ENCODE measurements at places on chromosomes 13 and 19.

DNA sequence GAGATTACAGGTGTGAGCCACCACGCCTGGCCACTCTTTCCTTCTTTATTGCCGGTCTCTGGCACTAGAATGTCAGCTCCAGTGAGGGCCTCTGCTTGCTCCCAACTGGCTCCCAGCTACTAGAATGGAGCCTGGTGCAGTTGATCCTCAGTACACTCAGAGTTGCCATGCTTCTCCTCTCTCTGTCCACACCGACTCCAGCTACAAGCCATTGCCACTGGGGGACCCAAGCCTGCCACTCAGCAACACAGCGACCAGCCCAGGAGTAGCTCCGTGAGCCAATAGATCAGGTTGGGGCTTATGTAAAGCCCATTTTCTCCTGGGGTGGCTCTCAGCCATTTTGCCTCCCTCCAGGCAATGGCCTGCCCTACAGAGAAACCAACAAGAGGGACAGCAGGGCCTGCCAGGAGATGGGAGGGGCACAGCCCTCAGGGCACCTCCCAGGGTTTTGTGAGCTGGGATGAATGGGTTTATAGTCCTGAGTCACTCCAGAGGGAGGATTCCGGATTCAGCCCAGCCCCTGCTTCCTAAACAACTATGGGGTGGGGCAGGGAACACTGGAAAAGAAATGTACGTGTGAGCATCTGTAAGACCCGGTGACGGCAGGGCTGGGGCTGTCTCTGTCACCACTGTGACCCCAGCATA is 36.5 kb downstream of the OPA3 start:
- no peak for DNase-seq

- no peak for DNase-seq
Measured at GRCh38 chr13:98938801-98939200, 39.1 kb downstream of the DOCK9 start.

GRCh38 chr19:46606681-46607447 is 5.7 kb downstream of the CALM3 start:
- DNase-seq: no peak

- no peak for DNase-seq
Measured at GRCh38 chr19:29400917-29401711, 124.7 kb upstream of the VSTM2B start.

GRCh38 chr13:24868874-24869273 is 104.9 kb downstream of the RNF17 start:
- no peak for DNase-seq

GRCh38 chr13:99155821-99156220 is 44.8 kb upstream of the UBAC2 start:
- no peak for DNase-seq

DNA sequence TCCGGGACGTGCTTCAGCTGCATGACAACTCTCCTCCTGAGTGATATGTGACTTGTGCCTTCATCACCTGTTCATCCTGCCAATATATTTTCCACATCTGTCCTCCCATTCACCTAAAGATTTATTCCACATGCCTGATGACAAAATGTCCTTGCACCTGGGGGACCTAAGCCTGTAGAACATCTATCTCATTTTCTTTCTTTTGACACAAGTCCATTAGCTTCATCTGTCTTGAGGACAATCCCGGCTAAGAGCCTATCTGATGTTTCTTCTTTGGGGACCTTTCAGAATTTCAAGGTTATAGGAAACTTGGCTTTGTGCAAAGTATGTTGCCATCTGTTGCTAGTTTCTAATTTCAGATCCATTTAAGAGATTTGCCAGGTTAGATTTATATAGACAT is 41.1 kb downstream of the ITGBL1 start:
- no peak for DNase-seq

DNA sequence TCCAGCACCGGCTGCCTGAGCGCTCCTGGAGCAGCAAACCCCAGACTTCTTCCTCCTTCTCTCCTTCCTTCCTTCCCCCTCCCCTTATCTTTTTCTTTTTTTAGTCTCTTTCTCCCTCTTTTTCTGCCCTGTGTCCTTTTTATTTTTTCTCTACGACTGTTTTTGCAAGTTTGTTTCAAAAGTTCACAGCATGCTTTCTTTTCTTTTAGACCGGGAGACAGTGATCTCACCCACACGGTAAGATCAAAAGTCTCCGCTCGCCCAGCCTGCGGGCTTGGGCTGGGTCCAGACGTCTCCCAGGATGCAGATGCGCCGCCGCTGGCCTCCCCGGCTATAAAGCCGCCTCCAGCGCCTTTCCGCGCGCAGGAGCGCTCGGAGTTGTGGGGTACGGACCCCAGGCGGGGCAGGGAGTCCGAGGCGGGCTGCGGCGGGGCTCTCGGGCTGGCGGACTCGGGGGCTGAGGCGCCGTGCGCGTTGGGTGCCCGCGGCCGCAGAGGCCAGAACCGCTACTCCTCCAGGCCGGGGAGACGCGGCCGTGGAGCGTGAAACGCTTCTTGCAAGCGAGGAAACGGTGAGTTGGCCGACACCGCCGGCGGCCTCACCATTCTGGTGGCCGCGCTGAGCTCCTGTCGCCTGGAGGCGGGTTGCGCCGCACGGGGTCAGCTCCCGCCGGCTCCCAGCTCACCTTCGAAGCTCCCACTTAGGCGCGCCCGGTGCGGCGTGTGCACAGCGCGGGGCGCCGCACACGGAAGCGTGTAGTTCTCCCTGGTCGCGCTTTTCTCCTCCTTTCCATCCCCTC is 2.0 kb upstream of the TSHZ3 start:
- no peak for DNase-seq

- no peak for DNase-seq
Measured at GRCh38 chr13:50951366-50951765, 41.8 kb downstream of the RNASEH2B start.

DNA sequence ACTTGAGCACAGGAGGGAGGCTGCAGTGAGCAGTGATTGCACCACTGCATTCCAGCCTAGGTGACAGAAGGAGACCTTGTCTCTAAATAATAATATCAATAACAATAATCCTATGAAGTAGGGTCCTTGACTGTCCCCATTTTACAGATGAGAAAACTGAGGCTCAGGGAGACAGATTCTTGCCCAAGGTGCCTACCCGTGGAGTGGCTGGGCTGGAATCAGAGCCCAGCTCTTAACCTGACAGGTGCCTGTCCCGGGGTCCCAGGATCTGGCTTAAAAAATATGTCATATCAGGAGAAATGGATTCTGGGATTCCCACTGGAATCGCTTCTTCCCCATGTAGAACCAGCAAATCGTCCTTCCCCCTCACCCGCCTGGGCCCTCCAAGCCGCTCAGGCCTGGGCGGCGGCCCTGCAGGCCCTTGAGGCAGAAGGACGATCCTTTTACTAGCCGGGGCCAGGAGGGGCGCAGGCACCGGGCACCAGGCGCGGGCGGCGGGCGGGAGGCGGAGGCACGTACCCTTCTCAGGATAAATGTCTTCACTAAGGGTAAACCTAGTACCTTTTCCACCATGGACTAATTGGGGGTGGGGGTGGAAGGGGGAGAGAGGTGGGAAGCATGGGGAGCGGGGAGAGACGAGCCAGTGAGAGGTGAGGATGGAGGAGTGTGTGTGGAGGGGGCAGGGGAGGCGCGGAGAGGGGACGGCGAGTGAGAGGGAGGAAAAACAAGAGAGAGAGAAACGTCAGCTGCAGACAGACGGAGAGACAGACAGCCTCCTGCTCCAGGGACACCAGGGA is 60.6 kb downstream of the COLGALT1 start:
- no peak for DNase-seq

- DNase-seq: peak; percentile 24
Measured at GRCh38 chr13:23059173-23059572, 121.6 kb upstream of the SGCG start.

GRCh38 chr19:14654786-14655560 is 19.7 kb downstream of the ADGRE3 start:
- DNase-seq: no peak

DNA sequence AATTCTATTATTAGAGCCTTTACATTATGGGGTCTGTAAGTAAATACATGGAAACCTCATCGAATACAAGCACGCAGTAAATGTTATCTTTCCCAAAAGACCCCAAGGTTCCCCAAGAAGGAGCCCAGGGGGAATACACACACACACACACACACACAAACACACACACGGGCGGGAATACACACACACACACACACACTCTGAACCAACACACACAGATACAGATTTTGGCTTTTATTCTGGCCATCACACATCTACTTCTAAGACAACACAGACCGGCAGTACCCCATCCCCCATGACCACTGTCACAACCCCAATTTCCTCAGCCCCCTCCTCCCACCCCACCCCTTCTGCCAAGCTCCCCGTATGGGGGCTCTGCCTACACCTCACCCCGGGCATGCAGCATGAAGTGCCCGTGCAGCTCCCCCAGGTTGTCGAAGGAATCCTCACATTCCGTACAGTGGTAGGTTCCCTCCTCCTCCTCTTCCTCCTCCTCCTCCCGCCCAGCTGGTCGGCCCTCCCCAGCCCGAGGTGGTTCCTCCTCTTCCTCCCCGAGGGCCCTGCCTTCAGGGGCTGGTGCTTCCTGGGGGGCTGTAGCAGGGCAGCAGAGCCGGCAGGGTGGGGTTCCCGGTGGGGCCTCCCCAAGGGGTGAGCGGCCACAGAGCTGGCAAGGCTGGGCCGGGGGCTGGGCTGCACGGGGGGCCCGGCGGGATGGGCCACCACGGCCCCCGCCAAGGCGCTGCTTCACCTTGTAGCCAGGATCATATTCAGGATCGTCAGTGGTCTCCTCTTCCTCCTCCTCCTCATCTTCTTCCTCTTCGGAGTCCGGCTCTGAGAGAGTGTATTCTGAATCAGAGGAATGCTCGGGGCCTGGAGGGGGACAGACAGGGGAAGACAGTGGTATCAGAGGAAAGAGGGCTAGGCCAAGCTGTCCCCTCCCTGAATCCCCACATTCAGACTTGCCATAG is 4.4 kb upstream of the SRRM5 start:
- no peak for DNase-seq

DNA sequence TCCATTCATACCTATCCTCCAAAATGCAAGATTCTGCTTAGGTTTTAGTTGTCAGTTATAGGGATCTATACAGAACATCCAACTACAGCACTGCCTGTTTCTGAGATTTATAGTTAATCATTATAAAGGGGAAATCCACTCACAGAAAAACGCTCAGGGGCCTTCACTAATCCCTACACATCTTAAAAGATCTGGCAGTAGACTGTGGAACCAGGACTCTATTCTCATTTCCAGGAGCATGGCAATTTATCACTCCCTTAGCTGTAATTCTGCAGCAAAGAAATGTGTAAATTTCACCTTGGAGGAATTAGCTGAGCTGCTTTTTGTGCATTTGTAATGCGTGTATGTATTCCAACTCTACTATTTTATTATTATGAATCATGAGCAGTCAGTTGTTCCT is 1128.1 kb upstream of the PRR20A start:
- no peak for DNase-seq

- no peak for DNase-seq
Measured at GRCh38 chr13:39506559-39507390, 96.2 kb downstream of the LHFPL6 start.

- no peak for DNase-seq
Measured at GRCh38 chr19:12794971-12795381, 3.7 kb downstream of the JUNB start.

DNA sequence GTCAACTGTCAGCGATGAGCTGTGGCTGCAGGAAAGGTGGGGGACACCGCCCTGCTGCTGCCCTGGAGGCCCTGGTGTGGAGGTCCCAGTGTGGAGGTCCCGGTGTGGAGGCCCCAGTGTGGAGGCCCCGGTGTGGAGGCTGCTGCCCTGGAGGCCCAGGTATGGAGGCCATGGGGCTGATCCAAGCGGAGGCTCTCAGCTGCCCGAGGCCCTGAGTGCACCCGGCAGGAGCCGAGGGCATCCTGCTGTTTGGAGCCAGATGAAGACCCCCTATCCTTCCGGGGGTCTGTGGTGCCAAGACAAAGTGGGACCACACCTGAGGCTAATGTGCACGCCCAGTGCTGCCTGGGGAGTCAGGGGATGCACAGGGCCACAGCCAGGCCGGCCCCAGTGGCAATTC is 210.4 kb upstream of the SOX1 start:
- no peak for DNase-seq

DNA sequence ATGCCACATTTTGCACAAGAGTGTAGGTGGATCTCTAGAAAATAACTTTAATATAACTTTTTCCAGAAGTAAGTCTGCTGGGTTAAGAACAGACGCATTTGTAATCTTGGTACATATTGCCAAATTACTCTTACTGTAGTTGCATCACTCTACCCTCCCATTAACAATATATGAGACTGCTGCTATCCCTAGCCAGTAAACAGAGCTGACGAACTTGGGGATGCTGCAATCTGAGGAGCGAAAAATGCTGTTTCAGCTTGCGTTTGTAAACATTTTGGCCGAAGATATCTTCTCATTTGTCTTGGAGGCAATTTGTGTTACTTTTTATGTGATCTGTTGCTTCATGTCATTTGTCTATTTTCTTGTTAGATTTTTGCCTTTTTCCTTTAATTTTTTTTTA is 1482.8 kb downstream of the OLFM4 start:
- DNase-seq: no peak

DNA sequence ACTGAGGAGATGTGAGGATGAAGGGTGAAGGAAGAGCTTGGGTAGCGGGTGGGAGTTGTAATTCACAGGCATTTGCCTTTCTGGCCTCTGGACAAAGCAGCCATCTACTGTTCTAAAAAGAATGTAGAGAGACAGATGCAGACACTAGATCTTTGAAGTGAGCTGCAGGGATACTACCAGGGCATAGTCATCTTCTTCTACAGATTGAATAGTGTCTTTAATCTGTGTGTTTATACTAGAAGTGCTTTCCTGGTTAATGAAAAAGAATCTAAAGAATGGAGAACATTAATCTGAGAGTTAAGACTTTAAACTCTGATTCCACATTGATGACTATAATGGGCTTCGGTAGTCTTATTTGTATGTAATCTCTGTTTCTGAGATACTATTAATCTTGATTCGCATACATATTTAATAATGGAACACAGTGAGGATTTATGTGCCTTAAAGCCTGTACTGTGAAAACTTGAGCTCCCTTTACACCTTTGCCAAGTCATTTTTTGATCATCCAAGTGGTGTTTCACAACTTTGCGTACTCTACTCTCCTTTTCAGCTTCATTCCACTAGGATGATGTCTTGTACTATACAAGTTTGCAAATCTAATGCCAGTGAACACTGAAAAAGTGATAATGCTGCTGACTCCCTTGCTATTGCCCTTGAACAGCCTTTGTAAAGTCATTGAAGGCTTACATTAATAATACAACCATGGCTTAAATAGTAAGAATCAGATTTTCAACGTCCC is 2199.4 kb upstream of the PCDH20 start:
- DNase-seq: no peak

DNA sequence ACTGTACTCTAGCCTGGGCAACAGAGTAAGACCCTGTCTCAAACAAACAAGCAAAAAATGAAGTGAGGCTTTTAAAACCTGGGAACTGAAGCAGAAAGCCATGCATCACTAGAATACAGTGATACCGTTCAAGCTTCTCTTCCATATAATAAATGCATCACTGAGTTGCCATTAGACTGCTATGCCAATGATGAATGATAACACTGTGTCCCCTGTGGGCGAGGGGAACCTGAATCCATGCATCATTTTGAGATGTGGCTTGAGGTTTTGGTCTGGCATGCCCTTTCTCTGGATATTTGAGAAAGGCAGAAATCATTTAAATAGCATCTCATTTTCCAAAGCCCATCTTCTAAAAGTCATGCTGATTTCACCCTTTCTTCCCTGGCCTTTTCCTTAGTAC is 1.5 kb upstream of the FAM124A start:
- DNase-seq: no peak
